AG08395 (cell line): ENCODE measurements at places on chromosomes 6 and 20.

DNA sequence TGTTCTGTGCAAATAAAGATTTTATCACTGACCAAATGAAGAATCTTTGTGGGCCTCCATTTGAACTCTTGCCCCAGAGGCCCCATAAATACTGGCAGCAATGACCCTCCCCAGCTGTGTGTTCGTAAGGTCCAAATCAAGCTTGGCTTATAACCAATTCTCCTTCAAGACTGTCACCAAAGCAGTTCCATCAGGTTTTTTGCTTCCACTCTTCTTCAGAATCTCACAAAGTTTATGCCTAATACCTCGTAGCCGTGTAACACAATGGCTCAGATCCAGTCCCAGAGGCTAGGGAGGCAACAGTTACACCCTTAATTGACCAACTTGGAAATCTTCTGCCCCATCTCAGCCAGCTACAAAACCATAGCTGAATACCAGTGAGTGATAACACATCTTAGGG lies 120.5 kb downstream of the HIVEP2 start:
- DNase-seq = no peak

GRCh38 chr6:89799756-89800155 lies 19.8 kb downstream of the MDN1 start:
- DNase-seq = no peak

DNA sequence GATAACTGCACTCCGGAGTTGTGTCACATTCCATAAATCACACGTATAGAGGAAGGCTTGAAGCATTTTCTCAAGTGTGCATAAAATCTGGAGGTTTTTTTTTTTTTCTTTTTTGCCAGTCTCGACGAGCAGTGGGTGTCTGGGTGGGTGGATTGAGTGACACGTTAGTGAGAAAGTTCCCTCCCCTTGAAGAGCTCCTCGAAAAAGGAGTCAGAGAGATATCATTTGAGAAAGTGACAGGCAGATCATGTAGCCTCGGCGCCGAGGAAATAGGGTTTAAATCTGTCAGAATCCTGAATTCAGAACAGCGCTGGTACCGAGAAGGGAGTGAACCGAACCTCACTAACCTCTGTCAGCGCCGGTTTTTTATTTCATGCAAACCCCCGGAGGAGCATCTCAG lies 269.5 kb upstream of the ARID1B start:
- DNase-seq = no peak

DNA sequence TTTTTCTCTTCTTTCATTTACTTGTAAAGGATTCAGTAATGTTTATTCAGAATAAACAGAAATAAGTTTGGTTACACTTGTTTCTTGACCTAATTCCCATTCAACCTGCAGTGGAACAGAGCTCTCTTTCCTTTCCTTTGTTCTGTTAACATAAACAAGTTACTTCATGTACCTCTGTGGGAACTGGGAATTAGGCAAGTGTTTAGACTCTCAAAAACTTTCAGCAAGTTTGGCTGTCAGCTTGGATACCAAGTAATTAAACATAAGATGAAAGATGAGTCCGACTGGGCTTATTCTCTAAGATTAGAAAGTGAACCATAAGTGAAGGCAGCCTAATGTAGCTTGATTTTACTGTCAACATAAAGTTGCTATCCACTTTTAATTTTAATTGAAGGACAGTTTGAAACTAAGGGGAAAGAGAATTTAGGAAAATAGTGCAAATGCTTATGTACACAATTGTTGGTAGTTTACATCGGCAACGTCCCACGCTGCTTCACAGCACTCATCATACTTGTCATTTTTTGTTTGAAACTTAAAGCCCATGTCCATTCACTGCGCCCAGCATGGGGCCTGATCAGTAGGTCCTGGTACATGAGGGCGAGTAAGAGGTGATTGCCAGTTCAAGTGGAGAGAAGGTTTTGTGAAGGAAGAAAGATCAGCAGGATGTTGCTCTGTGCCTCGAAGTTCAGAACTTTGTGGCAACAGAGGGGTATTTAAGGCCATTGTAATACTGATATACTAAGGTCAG lies 113.0 kb downstream of the PLEKHG1 start:
- DNase-seq = no peak

GRCh38 chr20:52992632-52993031 lies 20.5 kb downstream of the TSHZ2 start:
- no peak for DNase-seq

GRCh38 chr6:25370178-25371036 lies 91.2 kb downstream of the CARMIL1 start:
- no peak for DNase-seq

DNA sequence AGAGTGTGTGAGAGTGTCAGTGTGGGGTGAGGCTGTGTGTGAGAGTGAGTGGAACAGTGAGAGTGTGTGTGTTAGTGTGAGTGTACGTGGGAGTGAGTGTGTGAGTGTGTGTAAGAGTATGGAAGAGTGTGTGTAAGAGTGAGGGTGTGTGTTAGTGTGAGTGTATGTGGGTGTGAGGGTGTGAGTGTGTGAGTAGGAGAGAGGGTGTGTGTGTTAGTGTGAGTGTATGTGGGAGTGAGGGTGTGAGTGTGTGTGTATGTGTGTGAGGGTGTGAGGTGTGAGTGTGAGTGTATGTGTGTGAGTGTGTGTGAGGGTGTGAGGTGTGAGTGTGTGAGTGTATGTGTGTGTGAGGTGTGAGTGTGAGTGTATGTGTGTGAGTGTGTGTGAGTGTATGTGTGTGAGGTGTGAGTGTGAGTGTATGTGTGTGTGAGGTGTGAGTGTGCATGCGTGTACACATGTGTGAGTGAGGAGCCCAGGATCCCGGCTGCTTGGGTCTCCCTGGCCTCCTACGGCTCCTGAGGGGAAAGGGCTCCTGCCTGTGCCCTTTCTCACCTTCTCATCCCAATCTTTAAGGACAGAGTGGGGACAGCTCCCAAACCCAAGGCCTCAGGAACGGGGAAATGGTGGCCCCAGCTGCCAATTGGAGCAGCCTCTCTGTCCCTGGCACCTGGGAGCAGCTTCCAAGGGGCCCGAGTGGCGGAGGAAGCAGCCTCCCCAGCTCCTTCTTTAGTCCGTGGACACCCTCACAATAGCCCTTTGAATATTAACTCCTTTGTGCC lies 100.2 kb downstream of the PSMB1 start:
- DNase-seq = no peak

DNA sequence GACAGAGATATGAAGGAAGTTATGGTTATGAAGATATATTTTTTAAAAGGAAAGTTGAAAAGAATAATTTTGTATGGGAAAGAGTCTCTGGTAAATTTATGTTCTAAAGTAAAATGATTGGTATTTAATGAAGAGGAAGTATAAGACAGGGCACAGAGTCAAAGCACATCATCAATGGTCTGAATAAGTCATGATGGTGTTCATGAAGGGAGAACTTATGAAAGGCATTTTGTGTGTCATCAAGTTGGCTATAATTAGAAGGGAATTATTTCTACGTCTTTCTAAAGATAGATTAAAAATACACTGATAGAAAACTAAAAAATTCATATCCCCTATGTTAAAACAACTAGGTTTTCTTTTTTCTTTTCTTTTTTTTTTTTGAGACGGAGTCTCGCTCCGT lies 21.4 kb upstream of the SNAI1 start:
- no peak for DNase-seq

DNA sequence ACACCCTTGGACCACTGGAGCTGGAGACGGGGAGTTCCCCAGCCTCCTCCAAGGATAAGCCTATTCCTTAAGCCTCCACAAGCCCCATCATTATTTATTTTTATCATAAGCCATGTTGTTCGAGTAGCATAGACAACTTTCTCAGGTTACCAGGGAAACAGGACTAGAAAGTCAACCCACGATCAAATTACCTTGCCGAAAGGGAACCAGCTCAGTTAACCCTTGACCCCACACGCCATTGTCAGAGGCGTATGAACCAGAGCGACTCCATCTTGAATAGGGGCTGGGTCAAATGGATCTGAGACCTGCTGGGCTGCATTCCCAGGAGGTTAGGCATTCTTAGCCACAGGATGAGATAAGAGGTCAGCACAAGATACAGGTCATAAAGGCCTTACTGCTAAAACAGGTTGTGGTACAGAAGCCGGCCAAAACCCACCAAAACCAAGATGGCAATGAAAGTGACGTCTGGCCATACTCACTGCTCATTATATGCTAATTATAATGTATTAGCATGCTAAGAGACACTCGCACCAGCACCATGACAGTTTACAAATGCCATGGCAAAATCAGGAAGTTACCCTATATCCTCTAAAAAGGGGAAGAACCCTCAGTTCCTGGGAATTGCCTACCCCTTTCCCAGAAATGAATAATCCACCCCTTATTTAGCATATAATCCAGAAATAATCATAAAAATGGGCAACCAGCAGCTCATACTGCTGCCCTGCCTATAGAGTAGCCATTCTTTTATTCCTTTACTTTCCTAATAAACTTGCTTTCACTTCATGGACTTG lies 22.4 kb downstream of the SYNJ2 start:
- no peak for DNase-seq

DNA sequence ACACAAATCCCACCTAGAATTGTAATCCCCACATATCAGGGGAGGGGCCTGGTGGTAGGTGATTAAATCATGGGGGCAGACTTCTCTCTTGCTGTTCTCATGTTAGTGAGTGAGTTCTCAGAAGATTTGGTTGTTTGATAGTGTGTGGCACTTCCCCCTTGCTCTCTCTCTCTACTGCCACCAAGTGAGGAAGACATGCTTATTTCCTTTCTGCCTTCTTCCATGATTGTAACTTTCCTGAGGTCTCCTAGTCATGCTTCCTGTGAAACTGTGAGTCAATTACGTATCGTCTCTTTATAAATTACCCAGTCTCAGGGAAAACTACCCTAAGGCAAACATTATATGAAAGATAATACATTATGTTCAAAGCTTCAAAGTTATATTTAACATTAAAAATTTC lies 1297.5 kb upstream of the CITED2 start:
- DNase-seq = no peak

GRCh38 chr6:95593025-95593424 lies 15.7 kb downstream of the MANEA start:
- DNase-seq = no peak

GRCh38 chr6:70309243-70309642 lies 6.4 kb upstream of the COL9A1 start:
- DNase-seq = no peak

GRCh38 chr6:52297433-52297832 lies 12.9 kb upstream of the MCM3 start:
- no peak for DNase-seq

GRCh38 chr6:8468552-8469356 lies 33.4 kb upstream of the SLC35B3 start:
- no peak for DNase-seq

DNA sequence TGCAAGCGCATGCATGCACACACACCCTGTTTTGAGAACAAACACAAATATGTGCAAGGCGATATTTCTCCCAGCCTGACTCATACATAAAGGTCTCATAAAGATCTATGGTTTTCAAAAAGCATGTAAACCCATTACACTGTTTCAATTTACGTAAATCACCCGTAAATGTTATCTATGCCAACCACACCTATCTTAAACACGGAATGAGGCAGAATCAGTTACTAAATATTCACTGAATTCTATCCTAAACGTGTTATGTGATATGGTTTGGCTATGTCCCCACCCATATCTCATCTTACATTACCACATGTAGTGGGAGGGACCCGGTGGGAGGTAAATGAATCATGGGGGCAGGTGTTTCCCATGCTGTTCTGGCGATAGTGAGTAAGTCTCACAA lies 621.6 kb downstream of the KIF16B start:
- DNase-seq = no peak

- no peak for DNase-seq
Measured at GRCh38 chr6:42093582-42094329, 43.4 kb downstream of the TAF8 start.

GRCh38 chr6:35583893-35584688 lies 71.4 kb upstream of the TULP1 start:
- DNase-seq = peak; percentile 55

DNA sequence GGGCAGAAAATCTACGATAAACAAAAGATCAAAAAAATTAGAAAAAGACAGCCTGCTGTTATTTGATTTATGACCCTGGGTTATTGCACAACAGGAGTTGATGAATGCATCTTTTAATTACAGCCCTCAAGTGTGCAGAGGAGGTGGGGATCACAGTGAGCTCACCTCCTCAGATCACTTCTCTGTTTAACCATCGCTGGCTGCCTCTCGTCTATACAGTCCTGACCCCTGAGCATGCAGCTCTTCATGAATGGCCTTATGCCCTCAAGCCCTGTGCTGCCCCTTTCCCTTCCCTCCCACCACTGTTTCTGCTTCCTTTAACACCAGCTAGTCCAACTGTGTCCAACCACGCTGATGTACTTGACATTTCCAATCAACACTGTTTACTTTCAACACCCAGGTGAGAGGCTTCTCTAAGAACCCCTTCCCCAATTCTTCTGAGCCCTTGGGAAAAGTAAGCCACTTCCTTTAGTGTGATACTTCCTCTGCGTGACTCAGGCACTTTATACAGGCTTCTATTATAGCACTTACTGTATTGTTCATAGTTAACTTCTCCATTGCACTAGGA lies 60.6 kb upstream of the RIPOR2 start:
- DNase-seq = no peak

DNA sequence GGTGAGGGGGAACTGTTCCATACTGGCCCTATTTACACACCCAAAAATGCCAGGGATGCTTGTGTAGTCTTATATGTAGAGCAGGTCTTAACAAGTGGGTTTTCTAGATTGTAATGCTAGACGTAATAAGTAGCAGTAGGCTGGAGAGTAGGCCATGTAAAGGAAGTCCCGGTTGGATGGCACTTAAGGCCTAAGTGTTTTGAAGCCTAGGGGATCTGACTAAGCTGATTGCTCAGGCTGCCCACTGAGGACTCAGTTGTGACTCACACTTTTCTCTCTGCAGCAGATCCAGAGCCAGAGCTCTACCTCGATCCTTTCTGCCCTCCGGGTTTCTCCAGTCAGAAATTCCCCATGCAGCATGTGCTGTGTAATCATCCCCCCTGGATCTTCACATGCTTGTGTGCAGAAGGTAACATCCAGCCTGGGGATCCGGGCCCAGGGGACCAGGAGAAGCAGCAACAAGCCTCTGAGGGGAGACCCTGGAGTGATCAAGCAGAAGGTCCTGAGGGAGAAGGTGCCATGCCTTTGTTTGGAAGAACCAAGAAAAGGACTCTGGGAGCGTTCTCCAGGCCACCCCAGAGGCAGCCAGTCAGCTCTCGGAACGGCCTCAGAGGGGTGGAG lies 26.6 kb downstream of the ZNF133 start:
- peak; percentile 69 for DNase-seq

- no peak for DNase-seq
Measured at GRCh38 chr20:15767586-15767985, 805.7 kb downstream of the KIF16B start.

DNA sequence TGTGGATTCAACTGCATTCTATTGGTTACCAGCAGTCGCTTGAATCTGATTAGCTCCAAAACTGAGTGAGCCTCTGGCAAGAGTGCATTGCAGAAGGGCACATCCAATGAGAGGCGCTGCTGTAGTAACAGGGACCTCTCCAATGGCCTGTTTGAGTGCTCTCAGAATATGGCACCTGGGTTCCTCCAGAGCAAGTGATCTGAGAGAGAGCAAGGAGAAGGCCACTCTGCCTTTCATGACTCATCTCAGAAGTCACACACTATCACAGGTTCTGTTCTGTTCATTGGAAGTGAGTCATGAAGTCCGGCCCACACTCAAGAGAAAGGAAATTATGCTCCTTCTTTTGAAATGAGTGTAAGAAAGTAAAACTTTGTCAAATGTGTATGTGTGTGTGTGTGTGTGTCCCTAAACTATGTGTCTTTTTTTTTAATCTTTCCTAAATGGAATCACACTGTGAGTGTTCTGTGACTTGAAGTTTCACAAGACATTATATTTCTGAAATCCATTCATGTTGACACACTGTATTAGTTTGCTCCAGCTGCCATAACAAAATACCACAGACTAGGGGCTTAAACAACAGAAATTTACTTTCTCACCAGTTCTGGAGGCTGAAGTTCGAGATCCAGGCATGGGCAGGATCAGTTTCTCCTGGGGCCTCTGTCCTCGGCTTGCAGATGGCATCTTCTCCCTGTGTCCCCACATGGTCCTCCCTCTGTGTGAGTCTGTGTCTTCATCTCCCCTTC lies 138.3 kb upstream of the CDYL start:
- DNase-seq = peak; percentile 67
